Esophagus muscularis mucosa (tissue), 4 donors: ENCODE measurements at places on chromosomes 3 and 15. TPM values are rescaled to one million over a fixed set of nuclear protein-coding genes. Genes with fewer than 3 reads are reported as not detected.

DNA sequence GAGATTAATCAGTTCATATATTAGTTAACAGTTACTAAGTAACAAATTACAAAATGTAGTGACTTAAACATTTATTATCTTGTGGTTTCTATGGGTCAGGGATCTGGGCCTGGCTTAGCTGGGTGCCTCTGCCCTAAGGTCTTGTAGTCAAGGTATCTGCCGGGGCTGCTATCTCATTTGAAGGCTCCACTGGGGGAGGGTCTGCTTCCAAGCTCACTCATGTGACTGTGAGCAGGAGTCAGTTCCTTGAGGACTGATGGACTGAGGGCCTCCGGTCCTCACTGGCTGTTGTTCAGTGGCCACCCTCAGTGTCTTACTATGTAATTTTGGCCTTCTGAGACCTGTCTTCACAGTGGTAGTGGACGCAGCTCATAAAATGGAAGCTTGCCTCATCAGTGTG is 135.9 kb upstream of the PLXNA1 start:
- no peak overlapping the region for H3K27ac ChIP-seq
- H3K4me3 ChIP-seq = no peak overlapping the region
- H3K27me3 ChIP-seq = no peaks in the 10 kb centered on the region
- peaks cover 20% of the 10 kb centered on the region for H3K4me1 ChIP-seq
- H3K36me3 ChIP-seq = no peaks in the 10 kb centered on the region
- DNase-seq = peak; percentile 42

DNA sequence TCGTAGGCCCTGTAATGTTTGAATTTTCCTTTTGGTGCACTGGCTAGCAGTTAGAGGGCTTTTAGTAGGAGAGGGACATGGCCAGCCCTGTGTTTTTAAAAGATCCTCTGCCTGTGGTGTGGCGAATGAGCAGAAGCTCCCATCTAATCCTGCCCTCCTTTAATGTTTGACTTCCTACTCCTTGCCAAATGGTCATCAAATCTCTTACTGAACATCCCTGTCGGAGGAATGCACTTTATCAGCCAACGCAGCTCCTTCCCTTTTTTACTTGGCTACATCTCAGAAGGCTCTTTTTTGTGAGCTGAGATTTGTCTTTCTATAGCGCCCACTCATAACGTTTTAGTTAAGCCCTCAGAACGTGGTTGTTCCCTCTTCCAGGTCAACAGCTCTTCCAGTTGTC is 44.8 kb downstream of the MAP2K5 start:
- peaks cover 45% of the 10 kb centered on the region for H3K36me3 ChIP-seq
- H3K4me1 ChIP-seq = no peaks in the 10 kb centered on the region
- H3K4me3 ChIP-seq = no peak overlapping the region
- DNase-seq = no peak
- no peaks in the 10 kb centered on the region for H3K27me3 ChIP-seq
- no peak overlapping the region for H3K27ac ChIP-seq

- H3K4me3 ChIP-seq = no peak overlapping the region
- DNase-seq = no peak
- H3K4me1 ChIP-seq = no peaks in the 10 kb centered on the region
- no peaks in the 10 kb centered on the region for H3K27me3 ChIP-seq
- H3K36me3 ChIP-seq = no peaks in the 10 kb centered on the region
Observed at GRCh38 chr15:86799226-86799625, 719.6 kb downstream of the AGBL1 start.

- H3K36me3 ChIP-seq = no peaks in the 10 kb centered on the region
- DNase-seq = no peak
- H3K27ac ChIP-seq = no peak overlapping the region
- peaks cover 15% of the 10 kb centered on the region for H3K4me1 ChIP-seq
- H3K4me3 ChIP-seq = no peak overlapping the region
Observed at GRCh38 chr3:43742920-43743319, 52.2 kb downstream of the ABHD5 start.

- no peaks in the 10 kb centered on the region for H3K36me3 ChIP-seq
- H3K27me3 ChIP-seq = no peaks in the 10 kb centered on the region
- peak overlapping the region; percentile 56 for H3K27ac ChIP-seq
- no peak overlapping the region for H3K4me3 ChIP-seq
Observed at GRCh38 chr3:5023777-5024346, 44.6 kb downstream of the BHLHE40 start.

DNA sequence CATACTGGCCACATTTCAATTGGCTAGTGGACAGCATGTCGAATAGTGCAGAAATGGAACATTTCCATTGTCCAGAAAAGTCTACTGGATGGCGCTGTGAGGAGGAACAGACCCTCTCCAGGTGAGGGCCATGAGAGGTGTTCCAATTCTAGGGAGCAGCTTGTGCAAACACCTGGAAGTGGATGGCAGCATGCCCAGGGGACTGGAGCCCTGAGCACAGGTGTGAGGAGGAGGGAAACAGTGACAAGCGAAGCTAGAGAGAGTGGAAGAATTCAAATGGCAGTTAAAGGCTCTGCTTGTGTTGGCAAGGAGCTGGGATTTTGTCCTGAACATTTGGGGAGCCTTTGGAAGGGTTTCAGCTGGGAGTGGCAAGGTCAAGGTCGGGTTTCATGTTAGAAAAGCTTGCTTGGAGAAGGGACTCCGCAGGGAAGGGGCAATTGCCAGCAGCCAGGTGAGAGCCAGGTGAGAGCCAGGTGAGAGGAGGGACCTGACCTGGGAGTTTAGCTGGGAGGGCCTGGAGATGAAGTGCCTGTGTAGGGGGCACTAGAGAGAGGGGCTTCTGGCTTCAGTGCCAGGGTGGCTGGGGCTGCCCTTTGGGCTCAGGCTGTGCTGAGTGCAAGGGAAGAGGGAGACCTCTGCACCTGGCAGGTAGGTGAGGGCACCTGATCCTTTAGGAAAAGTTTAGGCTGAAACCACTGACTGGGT is 93.8 kb downstream of the LINGO1 start:
- H3K4me3 ChIP-seq = no peak overlapping the region
- no peaks in the 10 kb centered on the region for H3K27me3 ChIP-seq
- no peaks in the 10 kb centered on the region for H3K36me3 ChIP-seq
- H3K27ac ChIP-seq = no peak overlapping the region
- peaks cover 37% of the 10 kb centered on the region for H3K4me1 ChIP-seq

- no peak overlapping the region for H3K27ac ChIP-seq
- DNase-seq = no peak
- no peak overlapping the region for H3K4me3 ChIP-seq
- no peaks in the 10 kb centered on the region for H3K4me1 ChIP-seq
- H3K36me3 ChIP-seq = no peaks in the 10 kb centered on the region
- H3K27me3 ChIP-seq = no peaks in the 10 kb centered on the region
Observed at GRCh38 chr3:59866076-59866475, 816.3 kb upstream of the CFAP20DC start.

DNA sequence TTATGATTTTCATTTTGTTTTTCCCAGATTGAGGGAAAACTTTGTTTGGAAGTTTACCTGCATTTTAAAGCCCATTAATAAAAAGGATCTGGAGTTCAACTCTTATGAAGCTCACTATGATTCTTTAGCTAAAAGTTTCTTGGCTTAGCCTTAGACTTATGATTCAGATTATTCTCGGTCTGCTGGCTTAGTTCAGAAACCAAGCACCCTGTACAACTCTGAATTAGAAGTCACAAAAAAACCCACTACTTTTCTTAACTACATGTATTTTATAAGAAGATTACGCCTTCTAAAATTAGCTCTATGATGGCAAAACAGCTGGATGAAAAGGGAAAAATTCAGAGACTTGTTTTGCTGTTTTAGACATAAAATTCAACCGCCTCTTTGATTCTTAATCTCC is 14.3 kb upstream of the DENND4A start:
- no peak overlapping the region for H3K27ac ChIP-seq
- no peak overlapping the region for H3K4me3 ChIP-seq
- no peaks in the 10 kb centered on the region for H3K4me1 ChIP-seq
- no peak for DNase-seq

- H3K36me3 ChIP-seq = no peaks in the 10 kb centered on the region
- no peak for DNase-seq
- H3K27me3 ChIP-seq = no peaks in the 10 kb centered on the region
- H3K4me3 ChIP-seq = no peak overlapping the region
- H3K4me1 ChIP-seq = no peaks in the 10 kb centered on the region
Observed at GRCh38 chr15:67564021-67564967, 21.8 kb downstream of the MAP2K5 start.

- no peaks in the 10 kb centered on the region for H3K4me1 ChIP-seq
- H3K27me3 ChIP-seq = no peaks in the 10 kb centered on the region
- H3K27ac ChIP-seq = no peak overlapping the region
- H3K4me3 ChIP-seq = no peak overlapping the region
Observed at GRCh38 chr3:111589303-111590142, 5.6 kb downstream of the ZBED2 start.

DNA sequence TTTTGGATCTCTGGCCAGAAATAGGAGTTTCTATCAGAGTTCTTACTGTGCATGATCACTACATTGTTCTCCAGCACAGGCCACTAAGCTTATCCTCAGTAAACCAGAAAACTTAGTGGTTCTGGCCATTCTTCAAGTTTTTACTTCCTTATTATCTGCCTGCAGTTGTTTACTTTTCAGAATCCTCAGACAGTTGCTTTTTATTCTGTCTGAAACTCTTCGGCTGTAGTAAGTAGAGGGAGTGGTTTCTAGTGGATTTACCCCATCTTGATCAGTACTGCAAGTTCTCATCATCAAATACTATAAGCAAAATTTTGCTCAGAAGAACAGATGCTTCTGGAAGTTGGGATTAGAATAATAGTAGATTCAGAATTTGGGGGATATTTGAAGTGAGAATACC is 193.0 kb upstream of the RARB start:
- H3K36me3 ChIP-seq = no peaks in the 10 kb centered on the region
- H3K4me1 ChIP-seq = peaks cover 10% of the 10 kb centered on the region
- no peak overlapping the region for H3K27ac ChIP-seq
- H3K27me3 ChIP-seq = no peaks in the 10 kb centered on the region
- no peak for DNase-seq

SLC6A11 gene
- total RNA-seq = not detected

SLC15A2 gene
- 1.1 TPM for total RNA-seq

CCDC191 gene
- total RNA-seq = 4.6 TPM

SLC7A14 gene
- 0.57 TPM for total RNA-seq

DCLK3 gene
- 0.23 TPM for total RNA-seq

MINDY2 gene
- total RNA-seq = 28.7 TPM

SLC9C1 gene
- not detected for total RNA-seq

CCDC66 gene
- 15.3 TPM for total RNA-seq

GNAT1 gene
- not detected for total RNA-seq
